ENCODE measurements at places on chromosomes 6 and 20. TPM values are rescaled to one million over a fixed set of nuclear protein-coding genes. Genes with fewer than 3 reads are reported as not detected.

DNA sequence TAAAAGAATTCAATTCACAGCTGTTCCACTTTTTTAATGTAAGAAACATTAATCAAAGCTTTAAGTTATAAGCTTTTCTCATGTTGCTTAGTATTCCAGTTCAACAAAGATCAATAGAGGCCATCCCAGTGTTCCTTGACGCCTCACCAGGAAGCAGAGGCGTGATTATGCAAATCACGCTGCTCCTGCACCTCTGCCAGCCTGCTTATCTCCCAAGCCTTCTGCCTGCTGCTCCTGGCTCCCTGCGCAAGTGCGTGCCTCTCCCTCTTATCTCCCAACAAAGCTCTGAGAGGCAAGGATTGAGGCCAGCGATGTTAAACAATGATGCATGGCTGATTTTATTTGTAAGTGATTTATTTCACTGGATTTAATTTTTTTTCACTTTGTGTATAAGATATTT is 42.8 kb downstream of the INSM1 start:
- H3K36me3 ChIP-seq, result no peaks in the 10 kb centered on the region
- no peak for DNase-seq
- H3K4me1 ChIP-seq, result peaks cover 7% of the 10 kb centered on the region
- no peak overlapping the region for H3K4me3 ChIP-seq

DNA sequence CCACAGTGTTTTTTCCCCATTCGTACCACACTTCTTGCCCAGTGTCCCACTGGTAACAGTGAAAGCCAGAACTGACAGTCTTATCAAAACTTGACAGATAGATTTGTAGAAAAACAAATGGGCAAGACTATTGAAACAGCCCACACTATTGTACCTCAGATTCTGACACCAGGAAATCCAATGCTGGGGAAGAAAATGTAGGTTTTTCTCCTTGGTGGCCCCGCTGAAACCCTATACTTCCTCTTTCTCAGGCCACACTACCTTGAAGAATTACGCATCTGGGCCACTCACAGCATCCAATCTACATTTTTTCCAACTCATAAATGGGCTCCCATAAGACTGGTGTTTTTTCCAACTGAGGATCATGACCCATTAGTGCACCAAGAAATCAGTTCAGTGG is 90.9 kb upstream of the HDDC2 start:
- DNase-seq, result no peak
- H3K4me3 ChIP-seq, result no peak overlapping the region
- H3K36me3 ChIP-seq, result peaks cover 1% of the 10 kb centered on the region

DNA sequence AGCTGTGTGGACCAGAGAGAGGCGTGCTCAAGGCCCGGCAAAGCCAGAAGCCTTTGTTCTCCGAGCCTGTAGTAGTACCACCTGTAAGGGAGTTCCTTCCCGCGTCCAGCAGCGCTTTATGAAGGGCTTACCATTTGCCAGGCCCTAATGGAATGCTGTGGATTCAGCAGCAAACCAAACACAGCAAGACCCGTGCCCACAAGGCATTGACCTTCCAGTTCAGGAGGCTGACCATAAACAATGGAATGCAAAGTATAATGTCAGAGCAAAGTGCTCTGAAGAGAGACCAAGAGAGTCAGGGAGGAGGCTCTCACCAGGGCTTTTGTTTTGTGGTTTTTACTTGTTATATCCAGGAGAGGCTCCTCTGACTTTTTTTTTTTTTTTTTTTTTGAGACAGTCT is 209.8 kb downstream of the ZMYND8 start:
- DNase-seq, result no peak
- H3K36me3 ChIP-seq, result no peaks in the 10 kb centered on the region

- DNase-seq, result no peak
- no peak overlapping the region for H3K4me3 ChIP-seq
- H3K27ac ChIP-seq, result no peak overlapping the region
Measured at GRCh38 chr6:79117752-79118151, 39.7 kb upstream of the PHIP start.

- H3K27ac ChIP-seq, result no peak overlapping the region
- peaks cover 32% of the 10 kb centered on the region for H3K4me1 ChIP-seq
- no peaks in the 10 kb centered on the region for H3K27me3 ChIP-seq
- no peak for DNase-seq
- peaks cover 16% of the 10 kb centered on the region for H3K36me3 ChIP-seq
Measured at GRCh38 chr6:136089876-136090275, 160.2 kb downstream of the MTFR2 start.

- no peaks in the 10 kb centered on the region for H3K27me3 ChIP-seq
- H3K4me1 ChIP-seq, result peaks cover 27% of the 10 kb centered on the region
- H3K36me3 ChIP-seq, result no peaks in the 10 kb centered on the region
Measured at GRCh38 chr20:50664254-50664653, 27.1 kb downstream of the RIPOR3 start.

- H3K36me3 ChIP-seq, result peaks cover 5% of the 10 kb centered on the region
- no peaks in the 10 kb centered on the region for H3K27me3 ChIP-seq
- no peak overlapping the region for H3K4me3 ChIP-seq
- H3K27ac ChIP-seq, result no peak overlapping the region
Measured at GRCh38 chr6:126396131-126396530, 56.2 kb downstream of the CENPW start.

DNA sequence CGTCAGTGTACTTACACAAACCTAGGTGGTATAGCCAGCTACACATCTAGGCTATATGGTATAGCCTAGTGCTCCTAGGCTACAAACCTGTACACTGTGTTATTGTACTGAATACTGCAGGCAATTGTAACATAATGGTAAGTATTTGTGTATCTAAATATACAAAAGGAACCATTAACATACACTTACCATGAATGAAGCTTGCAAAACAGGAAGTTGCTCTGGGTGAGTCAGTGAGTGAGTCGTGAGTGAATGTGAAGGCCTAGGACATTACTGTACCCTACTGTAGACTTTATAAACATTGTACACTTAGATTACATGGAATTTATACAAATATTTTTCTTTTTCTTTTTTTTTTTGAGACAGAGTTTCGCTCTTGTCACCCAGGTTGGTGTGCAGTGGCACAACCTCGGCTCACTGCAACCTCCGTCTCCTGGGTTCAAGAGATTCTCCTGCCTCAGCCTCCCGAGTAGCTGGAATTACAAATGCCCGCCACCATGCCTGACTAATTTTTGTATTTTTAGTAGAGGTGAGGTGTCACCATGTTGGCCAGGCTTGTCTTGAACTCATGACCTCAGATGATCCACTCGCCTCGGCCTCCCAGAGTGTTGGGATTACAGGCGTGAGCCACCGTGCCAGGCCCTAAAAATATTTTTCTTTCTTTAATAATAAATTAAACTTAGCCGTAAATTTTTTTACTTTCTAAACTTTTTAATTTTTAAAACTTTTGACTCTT is 15.4 kb upstream of the KIAA1755 start:
- no peak for DNase-seq
- no peak overlapping the region for H3K27ac ChIP-seq
- no peaks in the 10 kb centered on the region for H3K4me1 ChIP-seq
- H3K27me3 ChIP-seq, result no peaks in the 10 kb centered on the region
- no peaks in the 10 kb centered on the region for H3K36me3 ChIP-seq

DNA sequence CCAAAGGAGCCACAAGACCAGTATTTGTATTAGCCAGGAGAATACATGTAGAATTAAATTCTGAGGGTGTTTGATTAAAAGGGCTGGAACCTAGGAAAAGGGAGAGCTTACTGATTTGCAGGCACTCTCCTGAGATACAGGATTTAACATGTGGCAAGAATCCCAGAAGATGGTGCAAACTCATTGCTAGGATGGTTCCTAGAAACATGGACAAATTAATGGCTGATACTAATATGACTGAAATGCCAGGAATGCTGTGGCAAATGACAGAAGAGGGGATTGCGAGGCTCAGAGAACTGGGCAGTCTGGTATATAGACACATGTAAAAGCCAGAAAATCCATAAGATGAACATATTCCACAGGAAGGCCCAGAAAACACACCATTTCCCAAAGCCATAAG is 118.1 kb downstream of the RWDD2A start:
- no peaks in the 10 kb centered on the region for H3K27me3 ChIP-seq
- H3K36me3 ChIP-seq, result peaks cover 3% of the 10 kb centered on the region
- H3K4me3 ChIP-seq, result no peak overlapping the region

DNA sequence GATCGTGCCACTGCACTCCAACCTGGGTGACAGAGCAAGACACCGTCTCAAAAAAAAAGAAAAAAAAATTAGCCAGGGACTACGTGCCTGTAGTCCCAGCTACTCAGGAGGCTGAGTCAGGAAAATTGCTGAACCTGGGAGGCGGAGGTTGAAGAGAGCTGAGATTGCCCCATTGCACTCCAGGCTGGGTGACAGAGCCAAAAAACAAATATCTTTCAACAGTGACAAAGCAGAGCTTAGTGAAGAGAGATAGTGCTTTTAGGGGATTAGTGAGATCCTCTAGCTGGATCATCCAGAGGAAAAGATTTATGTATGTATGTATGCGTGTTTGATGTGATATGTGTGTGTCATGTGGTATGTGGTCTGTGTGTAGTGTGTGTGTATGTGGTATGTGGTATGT is 56.6 kb downstream of the IL22RA2 start:
- H3K36me3 ChIP-seq, result no peaks in the 10 kb centered on the region
- H3K27ac ChIP-seq, result no peak overlapping the region
- H3K27me3 ChIP-seq, result no peaks in the 10 kb centered on the region
- no peak for DNase-seq
- H3K4me1 ChIP-seq, result no peaks in the 10 kb centered on the region

DNA sequence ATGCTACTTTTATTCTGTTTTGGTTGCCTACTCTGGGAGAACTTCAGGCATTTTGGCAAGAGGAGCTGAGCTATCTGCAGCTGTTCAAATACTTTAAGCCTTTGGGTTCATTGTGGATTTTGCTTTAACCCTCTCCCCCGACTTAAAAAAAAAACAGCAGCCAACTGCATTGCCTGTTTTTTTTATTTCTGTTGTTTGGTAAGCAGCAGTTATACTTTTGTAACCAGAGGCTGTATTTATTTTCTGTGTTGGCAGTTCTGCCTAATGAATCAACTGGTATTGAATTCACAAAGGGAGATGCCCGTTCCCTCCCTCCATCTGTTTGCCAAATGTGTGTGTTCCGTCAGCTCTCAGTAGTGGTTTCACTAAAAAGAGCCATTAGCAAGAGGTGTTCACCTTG is 484.0 kb downstream of the UTRN start:
- H3K4me3 ChIP-seq, result no peak overlapping the region
- no peak for DNase-seq
- no peaks in the 10 kb centered on the region for H3K4me1 ChIP-seq
- H3K27ac ChIP-seq, result no peak overlapping the region

DNA sequence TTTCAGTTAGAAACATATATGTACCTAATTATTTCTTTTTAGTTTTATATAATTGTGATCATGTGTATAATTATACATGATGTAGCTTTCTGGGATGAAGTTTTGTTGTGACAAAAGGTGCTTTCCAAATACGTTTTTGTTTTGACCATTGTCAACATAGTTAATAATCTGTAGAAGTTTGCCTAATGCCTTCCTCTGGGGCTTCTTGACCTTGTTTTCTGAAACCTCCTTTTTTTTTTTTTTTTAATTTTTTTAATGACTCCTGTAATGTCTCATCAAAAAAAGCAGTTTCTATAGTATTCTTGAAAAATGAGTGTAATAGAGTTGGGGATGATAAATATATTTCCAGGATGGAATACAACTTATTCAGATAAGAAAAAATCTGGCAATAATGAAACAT is 434.7 kb upstream of the SOX4 start:
- H3K36me3 ChIP-seq, result no peaks in the 10 kb centered on the region
- H3K4me1 ChIP-seq, result peaks cover 22% of the 10 kb centered on the region
- DNase-seq, result no peak
- H3K4me3 ChIP-seq, result no peak overlapping the region
- no peak overlapping the region for H3K27ac ChIP-seq

DNA sequence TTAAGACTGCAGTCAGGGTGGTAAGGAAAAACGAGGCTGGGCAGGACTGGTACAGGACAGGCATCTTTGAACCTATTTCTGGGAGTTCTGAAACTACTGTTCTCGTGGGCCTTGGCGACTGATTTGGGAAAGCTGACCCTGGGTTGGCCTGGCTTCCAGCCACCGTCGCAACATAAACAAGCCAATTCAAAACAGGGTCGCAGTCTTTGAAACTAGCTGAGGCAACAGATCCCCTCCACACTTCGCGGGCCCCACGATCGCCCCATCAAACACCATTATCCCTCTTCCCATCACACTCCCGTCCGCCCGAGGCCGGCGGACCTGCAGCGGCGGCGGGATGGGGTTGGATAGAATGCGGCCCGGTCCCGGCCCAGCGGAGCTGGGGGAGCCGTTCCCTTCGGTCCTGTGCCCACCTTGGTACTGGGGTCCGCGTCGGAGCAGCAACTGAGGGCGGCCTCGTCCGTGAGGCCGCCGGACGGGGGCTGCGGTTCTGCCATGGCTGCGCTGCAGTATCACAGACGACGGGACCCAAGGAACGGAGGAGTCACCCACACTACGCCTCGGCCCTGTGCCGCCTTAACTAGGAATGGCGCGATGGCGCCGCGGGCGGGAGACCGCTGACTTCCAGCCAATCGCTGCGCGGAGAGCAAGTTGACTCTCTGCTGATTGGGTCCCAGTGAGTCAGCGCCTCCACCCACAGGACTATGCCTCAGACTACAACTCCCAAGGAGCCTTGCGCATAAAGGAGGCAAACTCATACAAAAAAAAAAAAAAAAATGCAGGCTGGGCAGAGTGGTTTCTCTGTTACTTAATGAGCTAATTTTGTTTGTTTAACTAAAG is at the start of gene GLO1:
Gene GLO1 (minus strand): TSS at position 588 of the 840 bp plus-strand sequence. CDS start 91 bp downstream, at position 497.
- H3K4me1 ChIP-seq, result peaks cover 18% of the 10 kb centered on the region
- peak within 1 kb of the TSS; percentile 77 for H3K4me3 ChIP-seq
- peak; percentile 94 for DNase-seq
- peaks cover 7% of the 10 kb centered on the region for H3K27me3 ChIP-seq
- H3K27ac ChIP-seq, result peak within 1 kb of the TSS; percentile 93
- H3K36me3 ChIP-seq, result peaks cover 36% of the 10 kb centered on the region

- H3K27me3 ChIP-seq, result peaks cover 55% of the 10 kb centered on the region
- H3K4me3 ChIP-seq, result no peak overlapping the region
- H3K4me1 ChIP-seq, result no peaks in the 10 kb centered on the region
- H3K36me3 ChIP-seq, result no peaks in the 10 kb centered on the region
- no peak overlapping the region for H3K27ac ChIP-seq
Measured at GRCh38 chr20:21693322-21693721, 12.1 kb upstream of the PAX1 start.

- no peaks in the 10 kb centered on the region for H3K27me3 ChIP-seq
- no peak overlapping the region for H3K27ac ChIP-seq
- no peak for DNase-seq
- H3K4me3 ChIP-seq, result no peak overlapping the region
- peaks cover 48% of the 10 kb centered on the region for H3K4me1 ChIP-seq
Measured at GRCh38 chr6:137013738-137014602, 30.8 kb downstream of the IL20RA start.

GRCh38 chr6:119156757-119157505 is 78.5 kb upstream of the FAM184A start:
- peaks cover 13% of the 10 kb centered on the region for H3K4me1 ChIP-seq
- peak overlapping the region; percentile 31 for H3K27ac ChIP-seq
- no peaks in the 10 kb centered on the region for H3K27me3 ChIP-seq
- H3K4me3 ChIP-seq, result no peak overlapping the region
- no peak for DNase-seq

Gene ARMC12
- 4.9 TPM for total RNA-seq

Gene ATP5F1E
- 47.8 TPM for total RNA-seq

Gene SPATS1
- total RNA-seq, result not detected

Gene NRSN1
- total RNA-seq, result 1.1 TPM

Gene FAM162B
- 1.1 TPM for total RNA-seq

Gene NANP
- total RNA-seq, result 6.7 TPM

Gene SYCP2
- 1.8 TPM for total RNA-seq

Gene ADGRF4
- 1.3 TPM for total RNA-seq

Gene GRM1
- 0.16 TPM for total RNA-seq

Gene SLC26A8
- 0.27 TPM for total RNA-seq

Gene BMP6
- total RNA-seq, result 3.6 TPM

Gene ANKRD66
- not detected for total RNA-seq

Gene GMNN
- 21.3 TPM for total RNA-seq

Gene CYP21A2
- total RNA-seq, result 1.2 TPM

Gene RIMS1
- 6.0 TPM for total RNA-seq
